ENCODE measurements at places on chromosomes 2 and 18.

GRCh38 chr2:9328931-9329330 lies 94.4 kb downstream of the ITGB1BP1 start:
- H3K4me3 ChIP-seq, result no peak overlapping the region
- no peaks in the 10 kb centered on the region for H3K4me1 ChIP-seq
- no peaks in the 10 kb centered on the region for H3K36me3 ChIP-seq
- H3K27ac ChIP-seq, result no peak overlapping the region

DNA sequence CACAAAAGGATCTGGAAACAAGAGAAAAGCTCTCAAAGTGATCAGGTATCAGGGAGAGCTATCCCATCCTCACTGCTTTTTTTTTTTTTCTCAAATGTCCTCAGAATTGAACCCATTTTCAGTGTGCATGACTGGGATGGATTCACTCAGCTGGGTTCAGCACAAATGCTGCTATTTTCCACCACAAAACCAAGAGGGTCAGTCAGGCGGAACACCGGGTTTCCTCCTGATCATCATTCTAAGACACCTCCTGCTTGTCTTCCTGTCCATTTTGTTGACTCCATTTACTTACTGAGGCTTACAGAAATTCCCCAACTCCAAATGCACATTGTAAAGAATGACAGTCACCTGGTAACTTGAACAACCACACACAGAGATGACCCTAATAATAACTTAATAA lies 39.9 kb downstream of the CYRIA start:
- no peaks in the 10 kb centered on the region for H3K4me1 ChIP-seq
- H3K4me3 ChIP-seq, result no peak overlapping the region
- no peaks in the 10 kb centered on the region for H3K36me3 ChIP-seq
- H3K27ac ChIP-seq, result no peak overlapping the region

GRCh38 chr2:114550895-114551793 lies 108.7 kb downstream of the DPP10 start:
- no peak overlapping the region for H3K27ac ChIP-seq
- DNase-seq, result peak; percentile 15
- no peaks in the 10 kb centered on the region for H3K27me3 ChIP-seq
- H3K4me1 ChIP-seq, result no peaks in the 10 kb centered on the region
- no peaks in the 10 kb centered on the region for H3K36me3 ChIP-seq

DNA sequence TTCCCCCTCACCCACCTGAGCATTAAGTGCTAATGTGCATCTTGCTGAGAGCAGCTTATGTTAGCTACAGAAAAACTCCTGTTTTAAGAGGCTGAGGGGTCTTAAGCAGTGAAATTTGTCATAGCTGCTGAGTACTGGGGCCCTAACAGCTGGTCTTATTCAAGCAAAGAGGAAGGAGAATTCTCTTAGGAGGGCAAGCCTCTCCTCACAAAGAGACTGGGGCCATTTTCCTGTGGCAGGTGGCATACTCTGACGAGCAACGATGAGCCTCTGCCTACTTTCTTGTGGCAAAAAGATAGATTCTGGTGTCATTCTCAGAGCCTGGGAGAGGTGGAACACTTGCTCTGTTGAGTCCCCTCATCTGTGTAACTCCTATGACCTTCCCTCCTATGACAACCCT lies 53.2 kb downstream of the SPRED2 start:
- DNase-seq, result no peak
- H3K36me3 ChIP-seq, result no peaks in the 10 kb centered on the region
- H3K4me3 ChIP-seq, result no peak overlapping the region
- no peaks in the 10 kb centered on the region for H3K27me3 ChIP-seq
- no peak overlapping the region for H3K27ac ChIP-seq

- DNase-seq, result no peak
- H3K27ac ChIP-seq, result no peak overlapping the region
- no peaks in the 10 kb centered on the region for H3K27me3 ChIP-seq
These were observed 194.1 kb downstream of the SP3 start for GRCh38 chr2:173770947-173771678.

- no peak overlapping the region for H3K27ac ChIP-seq
- H3K4me1 ChIP-seq, result no peaks in the 10 kb centered on the region
- DNase-seq, result no peak
- no peaks in the 10 kb centered on the region for H3K36me3 ChIP-seq
- no peaks in the 10 kb centered on the region for H3K27me3 ChIP-seq
These were observed 143.2 kb downstream of the EPHA4 start for GRCh38 chr2:221428896-221429295.

DNA sequence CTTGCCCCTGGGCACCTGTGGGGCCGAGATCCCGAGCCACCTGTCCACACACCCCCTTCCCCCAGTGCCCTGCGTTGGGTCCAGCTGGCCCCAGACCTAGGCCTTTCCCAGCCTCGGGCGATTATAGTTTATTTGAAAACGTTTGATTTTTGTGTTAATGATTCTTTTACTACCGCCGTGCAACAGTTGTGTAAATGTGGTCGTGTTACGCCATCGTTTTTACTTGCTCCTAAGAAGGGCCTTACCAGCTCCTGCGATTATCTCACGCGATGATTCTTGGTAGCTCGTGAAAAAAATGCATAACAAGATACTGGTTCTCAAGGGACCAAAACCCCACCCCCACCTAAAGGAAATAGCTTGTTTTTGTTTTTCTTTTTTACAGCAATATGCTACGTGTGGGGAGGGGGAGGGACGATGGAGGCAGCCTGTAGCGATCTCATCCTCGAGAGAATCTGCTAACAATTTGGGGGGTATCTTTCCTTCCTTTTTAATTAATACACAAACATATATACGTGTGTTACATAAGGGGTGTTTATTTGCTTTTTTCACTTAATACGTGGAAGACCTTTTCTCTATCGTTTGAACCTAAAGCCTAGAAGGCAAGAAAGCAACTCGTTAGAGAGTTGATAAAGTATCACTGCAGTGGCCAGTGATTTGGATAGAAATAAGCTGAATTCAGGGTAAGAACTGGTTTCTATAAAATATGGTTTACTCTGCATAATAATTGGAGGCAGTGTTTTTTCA lies 1.0 kb downstream of the ZDBF2 start:
- no peaks in the 10 kb centered on the region for H3K4me1 ChIP-seq
- H3K27me3 ChIP-seq, result peaks cover 5% of the 10 kb centered on the region
- H3K36me3 ChIP-seq, result no peaks in the 10 kb centered on the region

- DNase-seq, result no peak
- no peaks in the 10 kb centered on the region for H3K4me1 ChIP-seq
- H3K27ac ChIP-seq, result no peak overlapping the region
These were observed 155.3 kb downstream of the MSH2 start for GRCh38 chr2:47558116-47558767.

DNA sequence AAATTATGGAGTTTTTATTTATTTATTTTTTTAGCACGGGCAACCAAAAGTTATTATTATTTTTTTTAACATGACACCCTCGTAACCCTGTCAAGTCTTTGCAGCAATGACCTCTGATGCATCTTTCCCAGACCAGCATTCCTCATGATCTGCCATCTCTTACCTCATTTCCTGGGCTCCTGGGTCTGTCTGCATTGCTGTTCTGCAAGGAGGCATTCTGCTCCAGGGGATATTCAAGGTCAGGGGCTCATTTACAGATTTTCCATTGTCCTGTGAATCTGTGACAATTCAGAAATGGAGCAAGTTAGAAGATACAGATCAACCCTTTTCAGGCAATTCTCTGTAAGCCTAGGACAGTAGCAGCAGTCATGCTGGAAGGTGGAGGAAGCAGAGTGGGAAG lies 43.0 kb downstream of the NGEF start:
- H3K4me3 ChIP-seq, result no peak overlapping the region
- H3K4me1 ChIP-seq, result no peaks in the 10 kb centered on the region
- H3K27ac ChIP-seq, result no peak overlapping the region
- no peak for DNase-seq

GRCh38 chr2:217065012-217065290 lies 205.1 kb upstream of the TNP1 start:
- no peaks in the 10 kb centered on the region for H3K36me3 ChIP-seq
- H3K27me3 ChIP-seq, result no peaks in the 10 kb centered on the region
- H3K4me3 ChIP-seq, result no peak overlapping the region
- peak overlapping the region; percentile 4 for H3K27ac ChIP-seq
- no peaks in the 10 kb centered on the region for H3K4me1 ChIP-seq

Measured in prostate gland (tissue), 2 donors.